Activated CD4-positive, alpha-beta T cell treated with anti-CD3 and anti-CD28 coated beads, Interleukin-2, amount 50 U/mL, for 1 hour (primary cell): ENCODE measurements at places on chromosomes 7 and 10.

- DNase-seq: no peak
These were observed 189.3 kb downstream of the MAD1L1 start for GRCh38 chr7:2043316-2044039.

DNA sequence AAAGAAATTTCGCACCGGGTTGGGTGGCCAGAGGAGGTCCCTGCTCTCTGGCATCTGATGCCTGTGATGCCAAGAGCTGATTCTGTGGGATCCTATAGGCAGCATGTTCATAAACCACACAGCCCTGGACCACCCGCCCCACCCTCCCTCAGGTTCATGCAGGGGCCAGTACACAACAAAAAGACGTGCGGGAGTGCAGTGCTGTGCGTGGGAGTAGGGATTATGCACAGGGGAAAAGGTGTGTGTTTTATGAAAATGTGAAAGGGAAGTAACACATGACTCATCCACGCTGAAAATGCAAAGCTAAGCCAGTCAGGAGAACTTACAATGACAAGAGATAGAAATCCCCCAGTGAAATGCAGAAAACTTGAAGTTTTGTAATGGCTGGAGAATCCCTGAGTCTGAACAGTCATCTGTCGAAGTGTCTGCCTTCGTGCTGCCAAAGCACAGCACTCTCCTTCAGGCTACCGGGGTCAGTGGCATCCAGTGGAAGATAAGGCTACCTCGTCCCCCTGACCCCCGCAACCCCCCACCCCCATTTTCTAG is 1.1 kb downstream of the KIAA1217 start:
- no peak for DNase-seq

GRCh38 chr10:124106241-124106879 is 13.0 kb upstream of the CHST15 start:
- no peak for DNase-seq

DNA sequence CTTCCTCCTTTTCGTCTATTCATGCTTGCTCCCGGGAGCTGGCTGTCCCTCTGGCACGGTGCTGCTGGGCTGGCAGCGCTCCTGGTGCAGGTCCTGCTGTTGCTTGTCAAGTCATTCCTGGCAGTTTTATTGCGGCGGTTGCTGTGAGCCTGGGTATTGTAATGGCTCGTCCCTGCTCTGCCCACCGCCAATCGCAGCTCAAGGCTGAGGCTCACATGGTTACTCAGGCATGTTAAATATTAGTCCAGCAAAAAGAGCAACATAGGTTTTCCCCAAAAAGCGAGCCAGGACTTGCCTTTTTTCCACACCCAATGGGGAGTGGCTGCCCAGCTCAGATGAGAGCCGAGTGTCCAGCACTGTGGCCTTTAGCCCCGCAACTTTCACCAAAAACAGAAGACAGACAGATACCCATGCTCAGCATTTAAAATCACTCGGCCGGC is 492.9 kb upstream of the FOXK1 start:
- DNase-seq: no peak

- peak; percentile 37 for DNase-seq
These were observed 83.0 kb upstream of the ADRB1 start for GRCh38 chr10:113960617-113961181.

DNA sequence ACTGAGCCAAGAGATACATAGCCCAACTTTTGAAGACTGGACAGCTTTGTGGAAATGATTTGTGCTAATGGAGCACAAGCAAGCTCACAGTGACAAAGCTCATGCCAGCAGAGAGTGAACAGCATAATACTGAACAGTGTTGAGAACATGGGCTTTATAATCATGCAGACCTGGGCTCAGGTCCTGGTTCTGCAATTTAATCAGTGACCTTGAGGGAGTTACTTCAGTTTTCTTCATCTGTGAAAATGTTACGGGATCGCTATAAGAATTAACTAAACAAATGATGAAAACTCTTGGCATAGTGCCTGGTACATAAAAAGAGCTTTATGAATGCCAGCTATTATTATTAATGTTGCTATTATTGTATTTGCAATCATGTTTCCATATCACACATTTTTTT is 690.5 kb upstream of the LRRN3 start:
- DNase-seq: no peak

DNA sequence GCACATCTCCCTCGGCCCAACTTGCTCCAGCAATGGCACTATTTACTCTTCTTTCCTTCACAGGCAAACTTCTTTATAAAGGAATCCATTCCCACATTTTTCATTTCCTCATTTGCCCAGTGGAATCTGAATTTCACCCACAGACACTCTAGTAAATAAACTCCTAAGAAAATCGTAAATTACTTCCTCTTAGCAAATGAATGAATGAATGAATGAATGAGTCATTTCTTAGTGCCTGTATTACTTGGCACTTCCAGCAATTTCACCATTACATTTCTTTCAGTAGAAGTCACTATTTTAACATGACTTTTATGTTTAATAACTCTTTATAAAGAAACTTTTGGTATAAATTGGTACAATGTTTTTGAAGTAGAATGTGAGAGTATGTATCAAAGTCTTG is 55.7 kb downstream of the DDC start:
- DNase-seq: no peak

- DNase-seq: no peak
These were observed 8.2 kb upstream of the SUN1 start for GRCh38 chr7:824081-824480.

GRCh38 chr10:1019362-1019761 is 6.3 kb downstream of the IDI2 start:
- no peak for DNase-seq

GRCh38 chr7:37284805-37285231 is 163.8 kb downstream of the ELMO1 start:
- peak; percentile 29 for DNase-seq

DNA sequence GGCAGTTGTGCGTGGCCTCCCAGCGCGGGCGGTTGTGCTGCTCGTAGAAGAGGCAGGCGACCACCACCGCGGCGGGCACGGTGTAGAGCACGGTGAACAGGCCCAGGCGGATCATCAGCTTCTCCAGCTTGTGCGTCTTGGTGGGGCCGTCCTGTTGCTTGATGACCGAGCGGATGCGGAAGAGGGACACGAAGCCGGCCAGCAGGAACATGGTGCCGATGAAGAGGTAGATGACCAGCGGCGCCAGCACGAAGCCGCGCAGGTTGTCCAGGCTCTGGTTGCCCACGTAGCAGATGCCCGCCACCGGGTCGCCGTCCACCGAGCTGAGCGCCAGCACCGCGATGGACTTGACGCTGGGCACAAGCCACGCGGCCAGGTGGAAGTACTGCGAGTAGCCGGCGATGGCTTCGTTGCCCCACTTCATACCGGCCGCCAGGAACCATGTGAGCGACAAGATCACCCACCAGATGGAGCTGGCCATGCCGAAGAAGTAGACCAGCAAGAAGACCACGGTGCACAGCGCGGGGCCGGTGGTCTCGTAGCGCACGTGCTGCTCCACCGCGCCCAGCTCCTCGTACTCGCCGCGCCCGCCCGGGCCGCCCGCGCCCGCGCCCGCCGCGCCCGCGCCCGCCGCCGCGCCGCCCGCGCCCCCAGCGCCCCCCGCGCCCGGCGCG is 2.2 kb downstream of the FZD8 start:
- DNase-seq: no peak

DNA sequence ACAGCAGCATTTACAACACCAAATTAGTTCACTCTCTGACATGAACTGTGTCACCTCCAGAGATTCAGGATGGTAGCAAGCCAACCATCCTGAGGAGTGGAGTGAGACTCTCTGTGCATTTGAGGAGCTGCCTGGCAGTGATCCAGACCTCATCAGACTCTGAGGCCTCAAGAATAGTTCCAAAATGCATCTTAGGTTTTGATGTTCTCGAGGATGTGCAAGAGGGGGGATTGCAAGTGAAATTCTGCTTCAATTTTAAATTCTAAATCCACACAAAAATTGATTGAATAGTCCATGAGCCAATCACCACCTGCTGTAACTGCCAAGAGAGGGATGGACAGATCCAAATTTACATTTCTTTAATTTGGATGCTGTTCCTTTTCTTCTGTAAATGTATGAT is 49.7 kb downstream of the SLK start:
- DNase-seq: no peak
